ENCODE measurements at places on chromosomes 11 and 22.

DNA sequence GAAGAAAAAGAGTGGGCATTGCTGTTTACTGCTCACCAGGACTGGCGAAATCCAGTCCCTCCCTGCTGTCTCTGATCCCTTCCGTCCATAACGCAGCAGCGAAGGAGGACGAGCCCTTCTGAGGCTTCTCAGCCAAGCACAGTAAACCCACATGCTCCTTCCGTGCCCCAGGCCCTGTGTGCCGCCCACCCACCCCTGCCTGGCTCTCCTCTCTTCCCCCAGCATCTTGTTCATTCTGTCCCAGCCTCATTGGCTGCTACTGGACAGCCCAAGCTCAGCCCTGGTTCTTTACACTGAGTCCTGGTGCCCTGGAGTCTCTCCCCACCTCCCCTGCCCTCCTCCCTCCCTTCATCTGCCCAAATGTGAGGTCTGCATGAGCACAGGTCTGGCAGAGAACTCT, 559.7 kb downstream of the BRD1 start:
- DNase-seq, result peak; percentile 5

DNA sequence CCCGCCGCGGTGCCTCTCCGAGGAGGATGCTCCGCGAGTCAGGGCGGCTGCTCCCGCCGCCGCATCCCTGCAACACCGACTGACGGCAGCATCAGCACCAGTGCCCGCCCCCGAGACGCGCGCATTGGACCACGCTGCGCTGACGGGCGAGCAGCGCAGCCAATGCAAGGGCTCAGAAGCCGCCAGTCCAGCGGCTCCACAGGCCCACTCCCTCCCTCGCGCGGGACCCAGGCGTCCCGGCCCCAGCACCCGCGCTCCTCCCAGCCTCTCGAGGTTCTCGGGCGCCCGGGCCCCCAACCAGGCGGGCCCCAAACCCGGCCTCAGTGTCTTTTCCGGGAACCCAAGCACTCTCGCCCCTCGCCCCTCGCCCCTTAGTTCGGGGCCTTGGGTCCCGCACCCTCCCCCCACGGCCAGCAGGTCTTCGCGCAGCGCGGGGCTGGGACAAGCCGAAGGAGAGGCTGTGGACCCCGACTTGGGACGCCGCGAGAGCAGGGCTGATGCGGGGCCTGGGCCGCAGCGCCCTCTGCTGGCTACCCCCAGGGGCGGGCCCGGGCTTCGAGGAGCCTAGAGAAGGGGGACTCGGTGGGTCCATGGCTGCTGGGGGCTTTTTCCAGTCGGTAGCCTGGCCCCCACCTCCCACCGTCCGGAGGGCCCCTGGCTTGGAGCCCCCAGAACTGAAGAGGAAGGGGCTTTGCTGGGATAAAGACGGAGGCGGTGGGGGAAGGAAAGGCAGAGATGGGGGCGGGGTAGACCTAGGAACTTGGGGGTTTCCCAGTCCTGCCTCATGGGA, at the start of gene NRXN2:
Gene NRXN2, minus strand, starts transcription at position 81 of the 790 bp plus-strand sequence. CDS start 9,498 bp downstream, outside the sequence.
- DNase-seq, result peak; percentile 89

DNA sequence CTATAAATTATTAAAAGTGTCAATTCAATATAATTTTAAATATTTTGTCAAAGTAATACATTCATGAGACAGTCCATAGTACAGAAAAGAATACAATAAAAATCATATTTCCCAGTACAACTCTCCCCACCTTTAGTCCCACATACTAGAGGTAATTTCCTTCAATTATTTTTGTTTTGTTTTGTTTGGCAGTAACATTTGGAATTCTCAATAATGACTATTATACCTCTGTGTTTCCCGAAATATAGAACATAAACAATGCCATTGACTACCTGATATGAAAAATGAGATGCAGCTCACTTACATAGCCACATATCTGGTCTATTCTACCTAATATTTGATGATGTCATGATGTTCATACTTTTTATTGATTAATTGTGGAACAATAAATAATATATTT, 24.4 kb upstream of the CASP4 start:
- no peak for DNase-seq

GRCh38 chr22:38629108-38629507, 27.1 kb downstream of the FAM227A start:
- DNase-seq, result no peak

- no peak for DNase-seq
Observed at GRCh38 chr11:33388793-33389525, 131.8 kb downstream of the HIPK3 start.

DNA sequence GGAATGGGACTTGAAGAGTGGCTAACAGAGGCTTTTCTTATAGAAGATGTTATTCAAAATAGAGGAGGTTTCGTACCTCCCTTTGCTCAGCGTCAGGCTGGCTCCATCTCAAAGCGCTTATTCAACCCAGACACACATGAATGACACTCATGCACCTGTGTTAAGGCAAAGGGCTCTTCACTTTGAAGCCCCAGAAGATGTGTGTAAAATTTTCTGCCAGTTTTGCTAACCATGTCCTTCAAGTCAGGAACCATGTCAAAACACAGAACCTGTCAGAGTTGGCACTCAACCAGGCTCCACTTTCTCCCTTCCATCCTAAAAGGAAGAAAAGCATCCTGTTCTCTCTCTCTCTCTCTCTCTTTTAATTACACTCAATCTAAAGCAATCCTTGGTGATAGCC, 352.8 kb upstream of the NARS2 start:
- no peak for DNase-seq

GRCh38 chr22:20580611-20581502, 73.4 kb downstream of the MED15 start:
- no peak for DNase-seq

GRCh38 chr11:59216641-59217564, 4.2 kb upstream of the MPEG1 start:
- DNase-seq, result no peak

DNA sequence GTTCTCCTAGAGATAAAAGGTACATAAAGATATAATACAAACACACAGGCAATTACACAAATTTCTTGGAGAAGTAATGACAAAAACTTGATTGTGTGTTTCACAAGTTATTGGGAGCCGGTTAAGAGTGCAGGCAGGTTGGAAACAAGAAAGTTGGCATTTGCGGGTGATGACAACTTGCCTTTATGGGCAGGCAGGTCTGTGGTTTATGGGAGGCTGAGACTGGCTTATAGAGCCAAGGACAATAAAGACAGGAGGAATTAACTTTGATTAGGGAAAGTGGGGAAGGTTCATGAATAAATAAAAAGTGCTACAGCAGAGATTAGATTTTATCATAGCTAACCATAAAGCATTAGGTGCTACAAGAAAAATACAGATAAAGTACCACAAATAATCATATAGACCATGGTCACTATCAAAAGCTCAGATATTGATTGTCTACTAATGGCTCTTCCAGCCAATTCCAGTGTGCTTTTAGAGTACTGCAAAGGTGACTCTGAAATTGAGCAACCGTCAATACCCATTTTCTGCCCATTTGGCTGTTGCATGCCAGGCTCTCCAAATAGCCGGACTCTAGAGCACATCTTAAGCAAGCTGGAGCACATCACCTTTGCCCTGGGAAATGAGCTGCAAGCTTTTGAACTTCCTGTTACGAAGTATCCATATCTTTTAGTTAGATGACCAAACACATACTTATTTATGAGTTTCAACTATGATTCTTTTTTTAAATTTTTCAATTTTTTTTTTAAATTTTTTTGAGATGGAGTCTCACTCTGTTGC, 33.9 kb upstream of the GAB2 start:
- no peak for DNase-seq

DNA sequence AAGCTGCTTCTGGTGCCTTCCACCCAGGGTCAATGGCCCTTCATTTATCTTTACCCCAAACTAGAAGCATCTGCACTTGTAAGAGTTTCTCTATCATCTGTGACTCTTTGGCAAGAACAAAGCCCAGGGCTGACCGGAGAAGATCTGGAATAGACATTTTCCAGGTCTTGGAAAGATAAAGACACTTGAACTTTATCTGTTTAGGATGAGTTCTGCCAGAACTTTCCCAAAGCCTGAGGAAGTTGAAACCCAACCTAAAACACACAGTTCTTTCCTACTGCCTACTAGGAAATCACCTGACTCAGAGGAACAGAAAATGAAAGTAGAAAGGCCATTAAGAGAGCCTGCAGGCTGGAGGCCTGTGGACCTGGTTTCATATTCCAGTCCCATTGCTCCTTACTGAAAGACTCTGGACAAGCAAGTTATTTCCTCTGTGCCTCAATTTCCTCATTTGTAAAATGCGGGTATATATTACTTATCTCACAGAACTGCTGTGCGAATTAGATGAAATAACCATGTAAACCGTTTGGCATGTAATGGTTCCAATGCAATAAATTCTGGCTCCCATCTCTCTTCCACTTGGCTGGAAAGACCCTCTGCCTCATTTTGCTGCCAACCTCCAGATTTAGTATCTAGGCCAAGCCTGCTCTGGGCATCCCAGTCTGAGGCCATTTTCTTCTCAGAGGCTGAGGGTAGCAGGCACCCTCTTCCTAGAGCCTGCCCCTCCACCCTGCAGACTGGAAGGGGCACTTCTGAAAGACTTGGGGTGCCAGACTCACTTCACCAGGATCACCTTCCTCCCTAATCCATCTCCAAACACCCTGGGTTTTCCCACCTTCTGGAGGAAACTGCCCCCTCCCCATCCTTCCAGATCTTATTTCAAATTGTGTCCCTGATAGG, 1.2 kb downstream of the UBE2L6 start:
- no peak for DNase-seq

- peak; percentile 65 for DNase-seq
Observed at GRCh38 chr11:120343429-120343828, 7.2 kb downstream of the ARHGEF12 start.

DNA sequence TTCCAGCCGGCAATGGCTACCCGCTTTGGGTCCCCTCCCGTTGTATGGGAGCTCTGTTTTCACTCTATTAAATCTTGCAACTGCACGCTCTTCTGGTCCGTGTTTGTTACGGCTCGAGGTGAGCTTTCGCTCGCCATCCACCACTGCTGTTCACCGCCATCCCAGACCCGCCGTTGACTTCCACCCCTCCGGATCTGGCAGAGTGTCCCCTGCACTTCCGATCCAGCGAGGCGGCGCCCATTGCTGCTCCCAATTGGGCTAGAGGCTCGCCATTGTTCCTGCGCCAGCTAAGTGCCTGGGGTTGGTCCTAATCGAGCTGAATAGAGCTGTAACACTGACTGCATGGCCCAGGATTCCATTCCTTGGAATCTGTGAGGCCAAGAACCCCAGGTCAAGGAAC, 359.9 kb downstream of the CTTN start:
- DNase-seq, result no peak

DNA sequence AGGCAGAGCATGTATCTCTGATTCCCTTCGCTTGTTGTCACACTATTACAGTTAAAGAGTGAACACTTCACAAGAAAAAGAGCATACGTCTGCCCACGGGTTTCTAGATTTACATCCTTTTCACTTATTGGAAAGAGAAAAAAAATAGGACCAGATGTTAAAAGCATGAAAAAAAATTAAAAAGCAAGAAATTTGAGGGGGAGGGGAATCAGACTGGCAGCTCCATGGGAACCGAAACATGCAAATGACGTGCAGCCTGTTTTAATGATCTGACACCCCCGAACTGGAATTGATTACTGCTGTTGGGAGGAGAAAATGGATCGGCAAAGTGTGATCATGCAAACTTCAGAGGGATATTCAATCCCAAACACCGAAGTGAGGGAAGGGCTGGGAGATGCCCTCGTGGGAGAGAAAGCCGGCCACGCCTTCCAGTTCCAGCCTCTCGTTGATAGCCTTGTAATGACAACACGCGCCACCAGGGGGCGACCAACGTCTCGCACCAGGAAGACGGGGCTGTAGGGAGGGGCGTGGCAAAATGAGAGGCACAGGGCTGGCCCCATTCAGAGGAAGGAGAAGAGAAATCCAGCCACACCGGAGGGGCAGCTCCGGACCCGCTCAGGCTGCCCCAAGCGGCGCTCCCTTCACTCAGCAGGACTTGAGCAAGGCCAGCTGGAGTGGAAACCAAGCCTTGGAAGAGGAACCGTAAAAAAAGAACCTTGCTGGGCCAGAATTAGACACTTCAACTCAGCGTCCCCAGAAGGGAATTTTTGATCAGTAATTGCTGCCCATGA, 53.8 kb upstream of the SYT13 start:
- peak; percentile 95 for DNase-seq

- no peak for DNase-seq
Observed at GRCh38 chr11:1557051-1557884, 14.8 kb downstream of the DUSP8 start.

GRCh38 chr11:126127898-126128297, 65.2 kb upstream of the CDON start:
- no peak for DNase-seq

DNA sequence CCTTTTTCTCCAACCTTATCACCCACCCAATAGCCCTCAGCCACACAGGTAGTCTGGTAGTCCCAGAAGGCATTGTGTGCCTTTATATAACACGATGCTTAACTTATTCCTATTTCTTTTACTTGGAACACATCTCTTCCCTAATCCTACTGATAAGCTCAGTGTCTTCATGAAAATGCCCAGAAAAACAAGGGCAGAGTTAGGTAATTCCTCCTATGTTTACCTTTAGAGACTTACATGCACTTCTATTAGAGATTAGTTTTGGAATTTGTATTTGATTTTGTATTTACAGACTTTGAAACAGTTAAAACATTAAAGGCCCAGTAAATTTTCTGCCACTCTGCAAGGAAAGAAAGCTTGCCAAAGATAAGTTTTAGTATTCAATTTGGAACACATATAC, 637.8 kb upstream of the CCDC90B start:
- DNase-seq, result no peak

GRCh38 chr11:81342966-81343365, 1390.7 kb downstream of the FAM181B start:
- no peak for DNase-seq

DNA sequence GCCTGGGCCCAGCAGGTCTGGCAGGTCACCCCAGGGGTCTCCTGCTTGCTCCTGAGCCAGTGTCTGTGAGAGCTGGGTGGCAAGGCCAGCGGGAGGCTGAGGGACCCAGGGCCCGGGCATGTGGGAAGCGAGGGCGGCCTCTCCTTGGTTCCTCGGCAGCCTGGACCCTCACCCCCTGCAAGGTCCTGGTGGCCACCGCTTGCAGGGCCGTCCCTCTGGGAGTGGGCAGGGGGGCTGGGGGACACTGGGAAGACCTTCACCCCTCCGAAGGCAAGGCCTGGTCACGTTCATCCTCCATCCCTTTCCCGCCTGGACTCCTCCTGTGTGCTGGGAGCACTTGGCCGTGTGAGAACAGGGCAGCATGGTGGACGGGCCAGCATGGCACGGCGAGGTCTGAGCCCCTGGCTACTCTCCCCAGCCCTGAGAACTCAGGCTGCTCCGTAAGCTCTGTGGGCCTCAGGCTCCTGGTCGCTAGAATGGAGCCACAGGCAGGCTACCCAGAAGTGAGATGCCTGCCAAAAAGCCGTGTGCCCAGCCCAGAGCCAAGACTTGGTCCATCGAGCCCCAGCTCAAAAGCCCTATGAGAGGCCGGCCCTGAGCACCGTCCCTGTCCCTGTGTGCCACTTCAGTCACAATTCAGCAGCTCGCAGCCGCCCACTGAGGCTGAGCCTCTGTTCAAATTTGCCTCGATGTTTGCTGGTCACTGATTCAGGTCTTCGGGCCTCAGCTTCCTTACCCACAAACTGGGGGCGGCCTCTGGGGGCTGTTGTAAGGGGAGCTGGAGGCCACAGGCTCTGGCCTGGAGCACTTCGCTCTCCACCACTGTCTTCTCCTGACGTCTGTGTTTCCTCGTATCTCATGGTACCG, 45.0 kb downstream of the IGLL1 start:
- DNase-seq, result peak; percentile 63

GRCh38 chr11:75013051-75013450, 24.3 kb downstream of the NEU3 start:
- no peak for DNase-seq

GRCh38 chr11:65810046-65810868, 23.4 kb downstream of the OVOL1 start:
- DNase-seq, result no peak

Data from tibial artery (tissue), 4 donors.